ENCODE measurements at places on chromosomes 1 and 21.

GRCh38 chr1:153349363-153350320 is 1.0 kb upstream of the PGLYRP4 start:
- no peak for DNase-seq

- peak; percentile 69 for DNase-seq
Observed at GRCh38 chr1:18199462-18199861, 91.9 kb downstream of the IGSF21 start.

GRCh38 chr1:65020774-65021173 is 54.4 kb upstream of the JAK1 start:
- no peak for DNase-seq

DNA sequence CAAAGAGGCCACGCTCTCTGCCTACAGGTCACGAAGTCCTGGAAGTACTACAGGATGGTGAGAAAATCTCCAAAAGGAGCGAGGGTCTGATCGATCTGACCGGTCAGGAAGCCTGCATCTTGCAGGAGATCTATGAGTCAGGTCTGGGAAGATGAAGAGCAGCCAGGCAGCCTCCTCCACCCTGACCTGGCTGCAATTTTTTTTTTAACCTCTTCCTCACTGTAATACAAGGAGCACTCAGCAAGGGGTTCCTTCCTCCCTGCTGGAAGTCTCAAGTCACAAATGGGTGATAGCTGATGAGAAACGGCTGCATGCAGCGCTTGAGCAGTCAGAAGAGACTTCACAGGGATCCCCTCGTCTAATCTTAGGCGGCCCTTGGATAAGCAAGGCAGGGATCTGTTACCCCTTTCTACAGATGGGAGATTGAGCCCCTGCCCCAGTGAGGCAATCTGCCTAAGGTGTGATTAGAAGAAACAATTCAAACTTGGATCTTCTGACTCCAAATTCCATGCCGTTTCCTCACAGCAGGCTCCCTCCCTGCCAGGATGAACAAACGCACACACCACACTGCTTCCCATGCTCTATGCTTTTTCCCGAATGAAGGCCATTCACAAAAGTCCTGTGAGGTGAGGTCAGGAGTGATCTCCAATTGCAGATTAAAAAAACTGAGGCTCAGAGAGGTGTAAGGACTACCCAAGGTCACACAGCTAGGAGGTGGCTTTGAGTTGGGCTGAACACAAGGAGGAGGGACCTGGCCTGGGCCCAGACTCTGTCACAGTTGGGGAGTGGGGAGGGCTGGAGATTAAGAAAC is 48.3 kb downstream of the ECE1 start:
- DNase-seq = no peak

GRCh38 chr1:90486996-90487395 is 230.1 kb downstream of the BARHL2 start:
- no peak for DNase-seq

GRCh38 chr1:82030830-82031229 is 230.1 kb downstream of the ADGRL2 start:
- no peak for DNase-seq

- no peak for DNase-seq
Observed at GRCh38 chr1:147336291-147336690, 93.8 kb downstream of the CHD1L start.
